ENCODE measurements at places on chromosomes 4 and X.

DNA sequence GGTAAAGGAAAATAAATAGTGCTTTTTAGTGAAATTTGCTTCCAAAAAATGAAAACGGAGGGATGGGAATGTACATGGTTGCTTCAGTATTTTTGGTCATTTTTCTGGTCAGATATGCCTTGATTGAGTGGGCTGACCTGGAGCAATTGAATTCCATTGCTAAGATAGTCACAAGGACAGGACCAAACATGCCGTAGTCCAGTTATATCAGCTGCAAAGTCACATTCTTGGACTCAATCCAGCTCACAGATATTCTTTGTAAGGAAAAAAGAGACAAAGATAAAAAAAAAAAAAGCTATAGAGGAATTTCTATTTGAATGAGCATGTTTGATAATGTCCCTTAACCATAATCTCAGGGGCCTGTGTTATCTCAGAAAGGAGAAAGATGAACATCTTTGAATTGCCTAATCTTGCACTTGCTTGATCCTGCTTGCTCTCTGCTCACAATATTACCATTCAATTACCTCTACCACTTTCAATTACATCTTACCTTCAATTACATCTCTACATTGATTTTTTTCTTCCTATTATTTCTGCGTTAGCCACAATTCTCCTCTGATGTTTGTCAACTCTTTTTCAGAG, 75.4 kb upstream of the PACRGL start:
- no peak for DNase-seq

DNA sequence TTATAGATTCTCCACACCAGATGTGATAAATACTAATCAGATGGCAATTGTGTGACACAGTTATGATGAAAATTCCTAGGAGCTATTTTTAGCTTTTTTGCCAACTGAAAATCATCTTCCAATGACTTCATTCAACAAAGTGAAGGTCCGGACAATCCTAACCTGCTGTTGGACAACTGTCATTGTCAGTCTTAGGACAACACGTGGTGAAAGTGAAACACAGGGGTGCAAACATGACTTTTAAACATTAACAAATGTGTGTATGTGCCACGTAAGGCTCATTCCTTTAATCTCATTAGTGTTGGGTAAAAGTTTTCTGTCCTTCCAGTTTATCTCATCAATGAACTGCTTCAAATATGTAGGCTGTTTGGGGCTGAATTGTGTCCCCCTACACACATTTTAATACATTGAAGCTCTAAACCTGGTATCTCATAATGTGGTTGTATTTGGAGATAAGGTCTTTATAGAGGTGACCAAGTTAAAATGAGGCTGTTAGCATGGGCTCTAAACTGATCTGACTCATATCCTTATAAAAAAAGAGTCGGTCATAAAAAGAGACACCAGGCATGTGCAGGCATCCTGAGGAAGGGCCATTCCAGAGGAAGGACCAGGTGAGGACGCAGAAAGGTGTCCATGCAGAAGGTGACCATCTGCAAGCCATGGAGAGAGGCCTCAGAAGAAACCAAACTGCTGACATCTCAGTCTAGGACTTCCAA, 41.2 kb upstream of the SMAD1 start:
- DNase-seq, result no peak

GRCh38 chr4:184328022-184328736, 110.5 kb upstream of the ENPP6 start:
- DNase-seq, result no peak

DNA sequence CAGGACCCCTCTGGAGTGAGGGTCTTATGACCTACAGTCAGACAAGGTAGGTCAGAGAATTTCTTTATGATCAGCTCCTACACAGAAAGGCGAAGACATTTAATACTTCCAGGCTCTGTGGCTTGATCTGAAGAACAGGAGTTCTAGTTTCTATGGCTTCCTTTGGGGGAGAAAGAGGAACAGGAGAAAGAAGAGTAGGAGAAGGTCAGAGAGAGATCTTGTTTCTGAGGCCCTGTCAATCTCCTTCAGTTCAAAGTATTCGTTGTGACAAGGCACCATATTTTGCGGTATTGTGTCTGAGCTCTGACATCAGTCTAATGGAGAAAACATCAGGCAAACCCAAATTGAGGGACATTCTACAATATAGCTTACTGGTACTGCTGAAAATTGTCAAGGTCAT, 16.7 kb downstream of the TMSB4X start:
- DNase-seq, result no peak

- DNase-seq, result no peak
Measured at GRCh38 chrX:132908891-132909290, 49.5 kb downstream of the HS6ST2 start.

DNA sequence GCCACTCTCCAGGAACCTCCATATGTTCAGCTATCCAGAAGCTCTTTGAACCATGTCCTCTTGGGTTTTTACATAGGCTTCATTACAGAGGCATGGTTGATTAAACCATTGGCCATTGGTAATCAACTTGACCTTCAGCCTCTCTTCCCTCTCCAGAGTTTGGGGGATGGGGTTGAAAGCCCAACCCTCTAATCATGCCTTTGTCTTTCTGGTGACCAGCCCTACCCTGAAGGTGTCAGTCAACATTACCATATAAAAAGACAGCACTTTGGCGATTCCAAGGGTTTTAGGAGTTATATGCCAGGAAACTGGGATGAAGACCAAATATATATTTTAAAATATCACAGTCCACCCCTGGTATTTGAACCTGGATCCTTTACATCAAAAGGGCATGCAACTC, 222.5 kb downstream of the CHIC1 start:
- no peak for DNase-seq

- peak; percentile 78 for DNase-seq
Measured at GRCh38 chrX:54042609-54043021, 1.7 kb downstream of the PHF8 start.

GRCh38 chrX:133391111-133391510, 24.2 kb downstream of the GPC4 start:
- DNase-seq, result no peak

DNA sequence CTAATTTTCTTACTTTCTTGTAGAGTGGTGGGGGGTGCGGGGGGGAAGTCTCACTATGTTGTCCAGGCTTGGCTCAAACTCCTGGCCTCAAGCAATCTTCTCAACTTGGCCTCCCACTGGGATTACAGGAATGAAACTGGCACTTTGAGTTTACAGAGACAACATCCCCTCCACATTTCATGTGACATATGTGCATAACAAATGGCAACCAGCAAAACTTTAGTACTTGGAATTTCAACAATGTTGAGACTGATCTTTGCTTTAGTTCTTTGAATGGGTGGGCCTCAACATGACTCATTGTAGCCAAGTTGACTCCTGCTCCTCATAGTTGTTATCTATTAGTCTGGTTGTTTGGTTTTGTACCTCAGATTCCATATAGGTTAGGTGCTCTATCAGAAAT, 11.4 kb upstream of the FMR1 start:
- DNase-seq, result no peak

DNA sequence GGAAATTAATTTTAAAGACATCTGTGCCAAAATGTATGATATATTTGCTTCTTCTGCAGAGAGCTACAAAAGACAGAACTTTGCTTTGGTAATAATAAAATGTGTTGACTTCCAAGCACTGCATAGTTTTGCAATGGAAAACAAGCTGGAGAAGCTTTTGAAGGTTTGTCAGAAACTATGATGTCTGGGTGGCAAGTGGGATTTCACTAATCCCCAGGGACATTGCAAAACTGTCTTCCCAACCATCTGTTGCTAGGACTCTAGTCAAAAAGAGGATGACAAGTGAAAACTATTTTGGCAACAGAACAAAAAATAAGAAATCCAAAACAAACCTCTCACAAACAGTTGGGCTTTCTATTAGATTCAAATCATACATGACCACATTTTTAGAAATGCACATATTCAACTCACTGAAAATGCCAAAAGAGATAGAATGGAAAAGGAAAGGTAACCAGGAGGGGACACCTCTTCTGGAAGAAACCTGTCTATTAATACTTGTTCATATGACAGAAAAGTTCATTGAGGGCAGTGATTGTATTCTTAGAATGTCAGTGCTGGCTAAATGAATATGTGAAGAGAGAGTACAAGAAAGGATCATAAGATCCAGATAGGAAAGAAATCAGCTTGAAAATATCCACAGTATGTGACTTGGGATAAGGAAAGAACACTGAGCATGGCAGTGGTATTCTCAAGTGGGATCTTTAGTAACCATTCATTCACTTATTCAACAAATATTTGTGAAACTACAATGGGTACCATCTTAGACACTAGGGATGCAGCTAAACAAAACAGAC, 228.0 kb downstream of the RASL11B start:
- peak; percentile 15 for DNase-seq

DNA sequence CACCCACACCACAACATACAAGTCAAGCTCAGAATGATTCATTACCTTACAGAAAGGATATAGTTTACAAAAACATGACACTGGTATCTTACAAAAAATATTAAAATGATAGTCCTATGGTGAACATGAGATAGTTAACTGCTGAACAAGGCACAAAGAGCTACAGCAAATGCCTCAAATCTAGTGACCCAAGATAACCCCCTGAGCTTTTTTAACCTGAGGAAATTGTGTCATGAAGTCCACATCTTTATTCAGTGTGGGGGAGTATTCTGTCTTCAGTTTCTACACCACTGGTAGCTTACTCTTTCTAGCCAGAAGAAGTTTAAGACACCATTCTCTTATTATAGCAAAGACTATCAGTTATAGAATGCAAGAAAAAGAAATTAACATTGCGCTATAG, 218.7 kb downstream of the MAPK10 start:
- no peak for DNase-seq

GRCh38 chrX:111254896-111255693, 15.2 kb downstream of the CAPN6 start:
- no peak for DNase-seq

DNA sequence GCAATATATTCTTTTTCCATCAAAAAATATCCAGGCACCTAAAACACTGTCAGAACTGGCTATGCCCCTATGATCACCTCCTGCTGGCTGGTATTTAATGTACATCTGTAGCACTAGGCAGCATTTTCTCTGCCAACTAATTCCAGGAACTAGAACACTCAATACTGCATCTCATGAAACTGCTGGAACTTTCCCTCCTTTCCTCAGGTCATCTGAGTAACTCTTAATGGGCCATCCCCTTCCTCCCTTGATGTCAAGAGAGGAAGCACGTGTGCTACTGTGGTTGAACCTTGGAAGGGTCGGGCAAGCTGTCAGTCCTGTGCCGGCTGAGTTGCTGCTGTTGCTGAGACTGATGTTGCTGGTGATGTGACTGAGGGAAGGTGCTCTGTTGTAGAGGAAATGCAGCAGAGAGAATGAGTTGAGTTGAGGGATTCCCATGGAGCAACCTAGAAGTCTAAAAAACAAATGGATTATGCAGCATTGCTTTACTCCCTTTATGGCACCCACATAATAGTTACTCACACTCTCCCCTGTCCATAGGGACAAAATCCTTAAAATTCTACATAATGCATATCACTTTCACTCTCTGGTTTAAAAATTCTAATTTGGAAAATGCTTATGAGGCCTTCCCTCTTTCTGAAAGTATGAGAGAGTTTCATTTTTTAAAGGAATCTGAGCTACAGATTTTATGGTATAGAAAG, 39.5 kb downstream of the TMEM165 start:
- peak; percentile 13 for DNase-seq

- DNase-seq, result peak; percentile 33
Measured at GRCh38 chrX:119218198-119218597, 17.9 kb upstream of the PGRMC1 start.

DNA sequence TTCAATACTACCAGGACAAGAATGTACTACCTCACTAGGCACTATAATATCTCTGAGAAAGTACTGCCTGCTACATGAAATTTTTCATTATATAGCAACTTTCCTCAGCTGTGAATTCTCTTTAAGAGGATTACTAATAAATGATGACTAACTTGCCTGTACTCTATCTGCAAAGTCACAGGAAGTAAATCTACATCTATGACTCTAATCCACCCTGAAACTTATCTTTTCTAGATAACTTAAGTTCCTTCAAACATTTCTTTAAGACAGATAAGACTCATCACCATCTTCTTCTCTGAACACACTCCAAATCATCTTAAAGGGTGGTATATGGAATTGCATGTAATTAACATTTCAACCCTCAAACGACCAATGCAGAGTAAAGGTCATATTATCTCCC, 28.8 kb downstream of the RPS6KA3 start:
- no peak for DNase-seq

- no peak for DNase-seq
Measured at GRCh38 chrX:8724300-8724699, 7.6 kb downstream of the ANOS1 start.

GRCh38 chr4:189002475-189002874, 863.2 kb downstream of the TRIML1 start:
- no peak for DNase-seq

- no peak for DNase-seq
Measured at GRCh38 chr4:133137571-133137970, 11.5 kb upstream of the PCDH10 start.

- peak; percentile 76 for DNase-seq
Measured at GRCh38 chr4:124631760-124632159, 80.8 kb downstream of the ANKRD50 start.

GRCh38 chr4:182142176-182143085, 100.8 kb upstream of the TENM3 start:
- DNase-seq, result no peak

DNA sequence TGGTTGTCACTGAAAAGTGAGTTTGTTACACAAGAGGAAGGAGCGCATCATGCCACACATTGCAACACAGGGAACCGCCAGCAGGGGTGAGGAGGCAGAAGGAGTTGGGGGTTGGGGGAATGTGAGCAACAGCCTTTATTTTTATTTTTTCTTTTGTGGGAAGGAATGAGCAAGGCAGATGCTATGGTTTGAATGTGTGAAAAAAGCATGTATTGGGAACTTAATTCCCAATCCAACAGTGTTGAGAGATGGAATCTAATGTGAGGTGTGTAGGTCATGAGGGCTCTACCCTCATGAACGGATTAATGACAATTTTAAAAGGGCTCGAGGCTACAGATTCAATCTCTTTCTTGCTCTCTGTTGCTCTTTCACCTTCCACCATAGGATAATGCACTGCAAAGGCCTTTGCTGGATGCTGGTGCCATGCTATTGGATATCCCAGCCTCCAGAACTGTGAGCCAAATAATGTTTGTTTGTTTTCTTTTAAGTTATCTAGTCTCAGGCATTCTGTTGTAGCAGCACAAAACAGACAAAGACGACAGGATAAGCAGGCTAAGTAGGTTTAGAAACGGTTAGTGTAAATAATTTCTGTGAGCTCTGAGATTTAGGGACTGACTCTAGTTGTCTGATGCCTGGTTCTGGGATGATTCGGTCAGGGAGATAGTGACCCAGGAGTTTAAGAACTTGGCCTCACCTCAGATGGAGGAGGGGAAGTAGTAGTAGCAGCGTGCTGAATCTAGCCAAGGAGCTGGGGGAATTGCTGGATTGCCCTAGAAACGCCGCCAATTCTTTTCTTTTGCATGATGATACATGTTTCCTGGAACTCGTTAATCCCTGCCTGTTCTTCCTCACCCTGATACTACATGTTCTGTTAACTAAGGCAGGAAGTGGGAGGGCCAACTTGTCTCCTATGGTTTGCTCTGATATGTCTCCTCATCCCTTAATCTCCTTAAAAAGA, 156.6 kb upstream of the CTSO start:
- peak; percentile 59 for DNase-seq

- no peak for DNase-seq
Measured at GRCh38 chr4:25941457-25942221, 27.6 kb downstream of the SMIM20 start.
